ENCODE measurements at places on chromosomes 2 and 18.

DNA sequence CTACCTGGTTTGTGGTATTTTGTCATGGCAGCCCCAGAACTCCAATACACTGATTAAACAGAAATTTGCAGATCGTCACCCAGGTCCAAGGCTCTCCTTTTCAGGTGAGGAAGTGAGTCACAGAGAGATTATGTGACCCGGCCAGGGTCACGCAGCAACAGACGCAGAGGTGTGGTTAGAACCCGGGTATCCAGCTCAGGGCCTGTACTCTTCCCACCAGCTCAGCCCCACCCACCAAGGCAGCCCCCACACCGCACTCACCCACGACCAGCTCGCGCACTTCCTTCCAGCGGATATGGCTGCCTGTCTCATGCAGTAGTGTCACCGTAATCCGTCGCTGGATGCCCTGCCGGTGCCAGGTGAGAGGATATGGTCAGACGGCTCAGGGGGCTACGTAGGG is 48.1 kb downstream of the AQP12A start:
- no peak for DNase-seq

- no peak for DNase-seq
Observed at GRCh38 chr18:23838801-23839366, 149.6 kb downstream of the LAMA3 start.

- DNase-seq, result no peak
Observed at GRCh38 chr2:151556121-151556520, 146.4 kb downstream of the RIF1 start.

GRCh38 chr2:104428155-104428554 is 425.8 kb upstream of the POU3F3 start:
- no peak for DNase-seq

- no peak for DNase-seq
Observed at GRCh38 chr18:48296581-48296980, 112.6 kb downstream of the ZBTB7C start.

DNA sequence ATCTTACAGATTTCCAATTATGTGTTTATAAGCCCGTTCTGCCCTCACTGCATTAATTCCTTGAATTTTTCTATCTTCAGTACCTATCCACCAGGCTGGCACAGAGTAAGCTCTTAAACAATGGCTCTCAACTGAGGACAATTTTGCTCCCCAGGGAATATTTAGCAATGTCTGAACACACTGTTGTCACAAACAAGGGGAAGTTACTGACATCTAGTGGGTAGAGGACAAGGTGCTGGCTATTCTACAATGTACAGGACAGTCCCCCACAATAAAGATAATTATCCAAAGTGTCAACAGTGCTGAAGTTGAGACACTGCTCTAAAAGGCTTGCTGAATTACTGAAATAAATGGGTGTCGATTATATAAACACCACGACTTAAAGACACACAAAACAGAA is 5.0 kb downstream of the NDUFS1 start:
- no peak for DNase-seq

- no peak for DNase-seq
Observed at GRCh38 chr2:50148632-50149031, 883.3 kb downstream of the NRXN1 start.

DNA sequence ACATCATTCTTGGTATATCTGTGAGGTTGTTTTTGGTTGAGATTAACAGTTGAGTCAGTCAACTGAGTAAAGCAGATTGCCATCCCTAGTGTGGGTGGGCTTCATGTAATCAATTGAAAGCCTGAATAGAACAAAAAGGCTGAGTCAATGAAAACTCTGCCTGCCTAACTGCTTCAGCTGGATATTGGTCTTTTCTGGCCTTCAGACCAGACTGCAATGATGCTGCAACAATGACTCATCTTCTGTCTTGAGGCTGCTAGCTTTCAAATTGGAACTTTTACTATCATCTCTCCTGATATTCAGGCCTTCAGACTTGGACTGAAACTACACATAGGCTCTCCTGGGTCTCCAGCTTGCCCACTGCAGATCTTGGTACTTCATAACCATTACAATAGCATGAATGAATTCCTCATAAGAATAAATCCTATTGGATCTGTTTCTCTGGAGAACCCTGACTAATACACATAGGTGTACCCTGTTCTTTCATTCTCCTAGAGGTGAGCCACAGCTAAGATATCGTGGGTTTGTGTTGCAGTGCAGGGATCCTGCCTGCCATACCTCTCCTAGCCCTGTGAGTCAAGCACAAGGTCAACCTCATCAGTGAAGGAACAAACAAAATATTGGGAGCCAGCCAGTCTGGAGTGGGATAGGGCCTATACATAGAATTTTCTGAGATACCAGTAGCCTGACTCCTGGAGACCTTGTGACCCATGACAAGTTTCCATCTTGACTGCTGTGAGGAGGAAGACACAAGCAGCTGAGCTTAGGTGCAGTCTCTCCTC is 473.8 kb downstream of the DCC start:
- no peak for DNase-seq

DNA sequence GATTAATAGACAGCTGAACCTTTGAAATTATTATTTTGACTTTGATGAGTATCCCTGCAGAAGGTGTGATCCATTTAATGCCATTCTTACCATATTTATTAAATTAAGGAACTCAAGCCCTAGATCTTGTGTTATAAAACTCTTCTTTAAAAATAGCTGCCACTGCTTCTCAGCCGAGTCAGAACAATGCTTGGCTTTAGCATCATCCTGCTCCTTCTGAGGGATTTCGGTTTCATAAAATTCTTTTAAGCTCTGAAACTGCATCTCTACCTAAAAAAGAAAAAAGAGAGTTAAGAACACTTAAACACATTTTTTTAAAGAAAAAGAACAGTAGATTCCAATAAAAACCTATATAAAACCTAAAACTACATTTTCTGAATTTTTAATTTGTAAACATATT is 70.7 kb upstream of the TTN start:
- no peak for DNase-seq

DNA sequence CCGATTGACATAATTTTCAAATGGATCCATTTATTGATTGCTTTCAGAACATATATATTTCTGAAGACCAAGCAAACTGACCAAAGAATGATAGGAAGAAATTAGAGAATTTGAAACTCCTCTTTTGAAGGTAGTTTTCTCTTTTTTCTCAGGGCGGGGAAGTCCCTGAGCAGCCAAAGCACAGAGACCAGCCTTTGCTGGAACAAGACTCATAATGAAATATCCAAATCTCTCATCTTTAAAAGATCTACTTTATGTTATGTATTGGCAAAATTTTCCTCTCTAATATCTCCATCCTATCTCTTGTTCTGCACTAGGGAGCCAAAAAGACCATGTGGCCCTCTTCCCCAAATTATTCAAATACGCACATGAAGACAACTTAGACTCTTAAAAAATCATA is 379.0 kb upstream of the TCF4 start:
- no peak for DNase-seq

- no peak for DNase-seq
Observed at GRCh38 chr2:130871843-130872740, 35.4 kb downstream of the ARHGEF4 start.

DNA sequence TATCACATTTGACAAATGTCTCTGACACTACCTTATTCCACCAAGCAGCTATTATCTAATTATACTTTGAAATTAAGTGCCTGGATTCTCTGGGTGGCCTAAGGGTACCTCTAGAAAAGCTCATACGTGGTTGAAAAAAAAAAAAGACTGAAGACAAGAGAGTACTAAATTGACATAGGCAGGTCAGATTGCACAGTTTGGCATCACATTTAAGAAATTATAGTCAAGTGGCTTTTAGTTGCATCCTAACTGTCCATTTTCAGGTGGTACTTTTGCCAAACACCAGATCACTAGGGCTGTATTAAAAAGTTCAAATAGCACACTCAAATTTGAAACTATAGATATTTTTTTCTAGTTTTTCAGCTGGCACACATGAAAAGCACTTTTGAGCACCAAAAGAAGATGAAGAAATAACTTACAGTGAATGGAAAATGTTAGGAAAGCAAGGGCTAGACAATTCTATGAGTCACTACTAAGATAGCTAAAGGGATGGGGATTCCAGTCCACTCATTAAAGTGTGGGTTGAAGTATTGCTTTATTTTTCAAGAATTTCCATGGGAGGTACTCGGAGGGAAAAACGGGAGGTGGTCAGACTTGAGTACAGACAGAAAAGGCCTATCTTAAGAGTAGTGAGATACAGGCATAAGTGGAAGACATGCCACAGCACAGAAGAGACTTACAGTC is 106.5 kb upstream of the COL5A2 start:
- DNase-seq, result no peak

DNA sequence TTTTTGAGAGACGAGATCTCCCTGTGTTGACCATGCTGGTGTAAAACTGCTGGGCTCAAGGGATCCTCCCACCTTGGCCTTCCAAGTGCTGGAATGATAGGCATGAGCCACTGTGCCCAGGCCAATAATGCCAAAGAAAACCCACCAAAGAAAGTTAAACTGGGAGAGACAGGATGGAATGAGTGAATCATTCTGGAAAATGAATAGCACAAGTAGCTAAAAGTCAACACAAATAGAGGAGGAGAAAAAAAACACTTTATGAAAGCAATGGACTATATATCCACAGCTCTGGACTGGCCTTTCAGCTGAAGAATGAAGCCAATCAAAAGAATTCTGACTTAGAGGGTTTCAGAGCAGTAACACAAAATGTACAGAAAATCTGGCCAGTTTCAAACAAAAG is 23.9 kb downstream of the IAH1 start:
- DNase-seq, result no peak

- no peak for DNase-seq
Observed at GRCh38 chr2:86397986-86398385, 43.2 kb upstream of the KDM3A start.

DNA sequence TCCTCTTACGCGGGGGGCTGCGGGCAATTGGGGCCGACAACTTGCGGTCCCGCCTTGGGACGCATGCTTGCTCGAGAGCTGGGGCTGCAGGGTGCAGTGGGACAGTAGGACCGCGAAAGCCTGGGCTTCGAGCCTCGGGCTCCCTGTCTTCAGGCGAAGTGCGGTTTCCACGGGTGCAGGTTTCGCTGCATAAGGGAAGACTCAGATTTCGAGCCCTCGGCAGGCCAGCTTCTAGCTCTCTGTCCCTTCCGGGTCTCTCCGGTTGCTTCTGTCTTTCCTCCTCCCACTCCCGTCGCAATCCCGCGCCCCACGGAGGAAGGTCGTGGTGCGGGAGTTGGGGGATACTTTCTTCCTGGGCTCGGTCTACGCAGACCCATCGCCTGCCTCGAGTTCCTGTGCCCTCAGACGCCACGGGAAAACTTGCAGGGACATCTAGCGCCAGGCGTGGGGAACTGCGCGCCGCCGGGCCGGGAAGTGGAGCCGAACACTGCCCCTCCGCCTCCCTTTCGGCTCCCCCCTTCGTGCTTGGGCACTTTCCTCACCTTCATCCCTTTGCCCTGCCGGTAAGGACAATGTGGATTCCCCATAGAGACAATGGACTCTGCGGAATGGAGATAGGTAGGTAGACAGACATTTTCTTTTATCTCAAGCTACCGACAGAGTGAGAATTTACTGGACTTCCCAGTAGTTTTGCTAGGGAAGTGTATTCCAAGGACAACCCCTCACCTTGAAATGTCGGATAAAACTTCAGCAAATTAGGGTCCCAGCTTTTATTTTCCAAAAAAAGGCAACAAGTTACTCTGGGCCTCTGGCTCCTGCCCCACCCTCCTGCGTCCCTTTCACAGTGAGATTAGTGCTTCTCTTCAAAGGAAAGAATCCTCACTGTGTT is 4.2 kb upstream of the HOXD13 start:
- peak; percentile 54 for DNase-seq

DNA sequence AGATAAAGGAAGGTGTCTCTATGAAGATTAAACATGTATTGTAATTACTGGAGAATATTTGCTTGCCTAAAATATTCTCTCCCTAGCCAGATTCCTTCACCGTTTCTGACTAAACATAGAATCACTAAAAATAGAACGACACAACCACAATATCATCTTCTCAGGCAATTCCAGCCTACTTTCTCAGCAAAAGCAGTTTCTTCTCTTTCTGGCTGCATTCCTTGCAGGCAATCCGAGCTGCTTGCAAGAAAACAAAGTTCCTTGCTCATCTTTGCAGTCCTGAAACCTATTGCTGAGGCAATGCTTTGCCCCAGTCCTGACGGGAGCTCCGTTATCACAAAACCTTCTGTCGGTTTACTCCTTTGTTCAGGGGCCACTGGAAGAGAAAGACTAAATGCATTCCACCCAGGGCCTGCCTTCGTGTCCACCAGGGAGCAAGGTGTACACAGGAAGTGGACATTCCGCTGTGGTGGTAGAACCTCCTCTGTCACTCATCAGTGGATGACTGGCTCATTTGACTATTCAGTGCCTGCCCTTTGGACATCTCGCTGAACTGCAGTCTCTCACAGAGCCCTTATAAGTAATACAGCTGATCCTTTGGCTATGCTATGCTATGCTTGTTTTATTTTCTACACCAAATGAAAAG is 239.2 kb upstream of the DOK6 start:
- DNase-seq, result no peak

- DNase-seq, result no peak
Observed at GRCh38 chr18:44556296-44556695, 124.4 kb upstream of the SETBP1 start.

DNA sequence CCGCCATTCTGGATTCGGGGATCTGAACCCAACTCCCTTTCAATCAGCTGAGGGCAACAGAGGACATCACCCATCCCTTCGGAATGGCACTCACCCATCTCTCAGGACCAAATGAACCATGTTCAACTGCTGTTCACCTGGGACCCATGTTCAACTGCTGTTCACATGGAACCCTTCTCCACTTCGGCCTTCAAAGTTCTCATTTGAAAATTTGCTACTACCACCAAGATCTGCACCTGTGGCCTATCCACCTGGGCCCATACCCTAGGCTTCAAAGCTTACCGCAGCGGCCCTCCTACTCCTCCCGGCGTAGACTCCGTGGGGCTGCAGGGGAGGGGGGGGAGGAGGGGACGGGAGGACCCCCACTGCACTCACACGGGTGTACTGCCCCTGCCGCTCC is 119.2 kb upstream of the ANKRD30BL start:
- no peak for DNase-seq

- no peak for DNase-seq
Observed at GRCh38 chr2:143682436-143683055, 553.3 kb downstream of the ARHGAP15 start.

DNA sequence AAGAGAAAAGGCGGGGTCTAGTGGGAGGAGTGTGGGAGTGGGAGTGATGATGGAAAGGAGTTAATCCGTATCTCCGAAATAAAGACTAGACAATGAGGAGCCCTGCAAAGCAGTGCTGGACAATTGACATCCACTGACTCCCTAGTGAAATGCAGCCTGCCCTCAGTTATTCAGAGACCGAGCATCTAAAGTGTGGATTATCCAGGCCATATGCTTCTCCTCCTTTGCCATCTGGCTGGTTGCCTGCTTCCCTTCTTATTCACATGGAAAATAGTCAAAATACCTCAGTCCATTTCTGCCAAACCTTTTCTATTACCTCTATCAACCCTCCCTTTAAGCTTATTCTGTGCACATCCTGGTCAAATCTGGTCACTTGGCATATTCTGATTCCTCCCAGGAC is 288.8 kb upstream of the SIX3 start:
- no peak for DNase-seq
